Stimulated activated CD4-positive, alpha-beta T cell treated with anti-CD3 and anti-CD28 coated beads, Interleukin-4, amount 100 ng/mL, for 1 hour (primary cell): ENCODE measurements at places on chromosomes 5 and 9.

GRCh38 chr5:62082370-62082801, 223.6 kb upstream of the KIF2A start:
- no peak for DNase-seq

DNA sequence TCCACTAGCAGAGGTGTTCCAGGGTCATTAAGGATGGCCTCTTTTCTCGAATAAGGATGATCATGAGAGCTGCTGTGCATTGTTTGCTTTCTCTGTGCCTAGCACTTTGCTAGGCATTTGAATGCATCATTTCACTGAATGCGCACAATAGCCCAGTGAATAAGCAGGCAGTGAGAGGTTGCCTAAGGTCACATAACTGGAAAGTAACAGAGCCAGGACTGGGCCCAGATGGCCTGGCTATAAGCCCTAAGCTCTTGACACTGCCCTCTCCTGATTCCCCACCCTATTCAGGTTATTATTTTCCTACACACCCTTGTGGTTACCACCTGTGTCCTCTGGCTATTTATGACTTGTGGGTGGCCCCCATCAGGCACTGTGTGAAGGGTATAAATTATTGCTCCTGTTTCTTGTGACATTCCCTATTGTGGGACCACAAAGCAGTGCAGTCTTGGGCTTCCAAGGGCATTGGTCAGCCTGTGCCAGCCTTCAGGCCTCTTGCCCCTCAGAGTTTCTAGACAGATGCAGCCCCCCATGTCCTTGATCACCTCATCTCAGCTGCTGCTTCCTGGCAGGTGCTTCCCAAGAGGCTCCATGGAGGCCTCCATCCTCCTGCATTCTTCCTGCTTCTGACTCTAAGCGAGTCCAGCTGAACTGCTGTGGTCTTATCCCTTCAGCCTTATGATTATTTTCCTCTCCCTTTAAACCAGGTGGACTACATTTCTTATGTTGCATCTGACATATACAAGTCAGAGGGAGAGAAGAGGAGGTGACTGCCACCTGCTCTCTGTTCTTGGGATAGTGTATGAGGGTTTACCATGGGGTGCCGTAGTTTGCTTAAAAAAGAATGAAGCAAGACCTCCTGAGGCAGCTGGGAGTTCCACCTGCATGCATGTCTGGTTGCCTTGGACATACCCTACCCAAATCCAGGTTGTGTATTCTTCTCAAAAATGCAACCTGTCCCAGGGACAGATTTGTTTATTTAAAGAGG, 47.6 kb downstream of the ANGPTL2 start:
- no peak for DNase-seq

DNA sequence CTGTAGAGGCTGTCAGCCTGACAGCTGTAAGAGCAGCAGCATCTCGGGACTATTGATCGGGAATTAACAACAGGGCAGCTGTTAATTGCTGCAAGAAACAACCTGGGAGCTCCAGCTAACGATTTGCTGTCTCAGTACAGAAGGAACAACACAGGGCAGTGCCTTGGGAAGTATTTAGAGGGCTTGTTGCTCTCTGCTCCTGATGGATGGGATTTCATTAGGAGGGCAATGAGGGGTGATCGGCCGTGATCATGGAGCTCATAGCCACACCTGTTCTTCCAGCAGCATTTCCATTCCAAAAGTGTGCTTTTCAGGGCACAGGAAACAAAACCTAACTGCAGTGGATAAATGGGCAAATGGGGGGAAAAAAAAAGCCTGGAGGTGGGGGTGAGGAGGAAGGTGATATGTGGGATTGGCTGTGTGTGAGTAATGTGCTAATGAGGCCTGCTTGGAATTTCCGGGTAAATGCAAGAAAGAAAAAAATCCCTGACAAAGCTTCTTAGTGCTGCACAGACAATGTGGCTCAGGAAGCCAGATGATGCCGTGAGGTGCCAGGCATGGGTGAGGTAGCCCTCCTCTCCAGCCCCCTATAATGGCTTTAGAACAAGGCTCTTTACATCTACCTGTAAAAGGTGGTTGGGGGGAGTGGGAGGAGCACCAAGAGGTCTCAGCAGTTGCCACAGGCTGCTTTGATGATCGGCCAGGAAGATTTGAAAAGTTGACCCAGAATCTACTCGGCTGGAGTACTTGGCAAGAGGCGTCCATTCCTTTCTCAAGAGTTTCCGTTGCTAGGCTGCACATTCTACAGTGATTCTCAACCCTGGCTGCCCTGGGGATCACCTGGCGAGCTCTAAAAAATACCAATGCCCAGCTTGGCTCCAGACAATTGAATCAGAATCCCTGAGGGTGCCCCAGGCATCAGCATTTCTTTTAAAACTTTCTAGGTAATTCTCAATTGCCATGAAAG, 139.5 kb upstream of the KLF9 start:
- DNase-seq = no peak

DNA sequence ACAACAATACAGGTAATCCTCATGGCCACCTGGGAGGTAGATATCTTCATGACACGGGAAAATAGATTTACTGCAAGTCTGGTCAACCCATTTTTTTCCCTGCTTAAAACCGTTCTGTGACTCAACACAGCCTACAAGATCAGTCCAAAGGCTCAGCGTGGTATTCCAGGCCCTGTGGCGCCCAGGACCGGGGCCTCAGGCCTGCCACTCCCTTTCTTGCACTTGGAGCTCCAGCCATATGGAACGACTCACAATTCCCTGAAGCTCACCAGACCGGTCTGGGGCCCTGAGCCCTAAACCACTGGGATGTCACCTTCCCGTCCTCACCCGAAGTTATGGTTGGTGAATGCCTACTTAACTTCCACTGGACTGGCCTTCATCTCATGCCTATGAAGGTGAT, 6.5 kb upstream of the MLANA start:
- no peak for DNase-seq

GRCh38 chr9:101146508-101146907, 118.0 kb downstream of the PLPPR1 start:
- DNase-seq = no peak

DNA sequence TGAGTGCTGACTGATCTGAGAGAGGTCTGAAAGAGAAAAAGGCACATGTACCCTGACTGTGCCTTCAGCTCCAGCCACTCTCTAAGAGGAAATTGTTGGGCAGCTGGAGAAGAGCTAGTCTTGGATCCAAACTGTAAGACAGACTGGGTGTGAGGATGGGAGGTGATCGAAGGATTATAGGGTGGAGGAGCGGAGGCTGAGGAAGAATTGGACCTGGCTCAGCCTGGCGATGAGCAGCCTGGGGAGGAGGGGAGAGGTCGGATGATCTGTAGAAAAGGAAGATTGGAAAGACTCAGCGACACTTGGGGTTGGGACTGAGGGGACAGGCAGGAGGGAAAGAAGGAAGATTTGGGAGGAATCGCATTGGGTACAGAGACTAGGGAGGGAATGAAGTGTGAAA, 98.6 kb upstream of the SLC25A48 start:
- no peak for DNase-seq

DNA sequence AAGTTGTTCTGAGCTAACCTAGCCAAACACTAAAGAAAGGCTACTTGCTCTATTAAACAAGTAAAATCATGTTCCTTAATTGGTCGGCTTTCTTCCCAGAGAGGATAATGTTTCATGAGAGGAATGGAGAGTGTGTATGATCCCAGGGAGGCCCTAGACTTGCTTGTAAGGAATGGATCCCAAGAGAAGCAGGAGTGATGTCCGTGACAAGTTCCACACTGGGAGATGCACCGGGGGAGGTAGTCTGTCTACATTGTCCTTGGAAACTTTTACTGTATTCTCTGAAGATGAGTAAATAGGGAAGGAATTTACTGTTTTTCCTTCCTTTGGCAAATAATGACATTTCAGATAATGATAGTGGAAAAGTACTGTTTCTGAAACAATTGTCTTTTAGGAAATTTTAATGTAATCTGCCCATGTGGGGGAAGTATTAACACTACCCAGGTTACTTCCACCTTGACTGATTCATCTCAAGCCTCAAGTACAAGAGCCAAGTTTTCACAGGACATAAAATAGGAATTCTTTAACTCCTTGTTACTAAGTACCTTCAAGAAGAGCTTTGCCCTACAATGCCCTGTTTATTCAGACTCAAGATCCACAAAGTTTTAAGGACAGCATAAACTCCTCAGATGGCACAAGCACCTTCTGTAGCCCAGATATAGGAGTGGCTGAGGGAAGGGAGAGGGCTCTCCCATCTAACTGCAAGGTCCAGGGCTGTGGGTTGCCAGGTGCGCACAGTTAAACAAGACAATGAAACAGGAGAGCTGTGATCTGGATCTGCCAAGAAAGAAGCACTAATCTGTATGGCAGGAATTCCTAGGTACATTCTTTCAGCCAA, 152.1 kb downstream of the GNA14 start:
- no peak for DNase-seq

DNA sequence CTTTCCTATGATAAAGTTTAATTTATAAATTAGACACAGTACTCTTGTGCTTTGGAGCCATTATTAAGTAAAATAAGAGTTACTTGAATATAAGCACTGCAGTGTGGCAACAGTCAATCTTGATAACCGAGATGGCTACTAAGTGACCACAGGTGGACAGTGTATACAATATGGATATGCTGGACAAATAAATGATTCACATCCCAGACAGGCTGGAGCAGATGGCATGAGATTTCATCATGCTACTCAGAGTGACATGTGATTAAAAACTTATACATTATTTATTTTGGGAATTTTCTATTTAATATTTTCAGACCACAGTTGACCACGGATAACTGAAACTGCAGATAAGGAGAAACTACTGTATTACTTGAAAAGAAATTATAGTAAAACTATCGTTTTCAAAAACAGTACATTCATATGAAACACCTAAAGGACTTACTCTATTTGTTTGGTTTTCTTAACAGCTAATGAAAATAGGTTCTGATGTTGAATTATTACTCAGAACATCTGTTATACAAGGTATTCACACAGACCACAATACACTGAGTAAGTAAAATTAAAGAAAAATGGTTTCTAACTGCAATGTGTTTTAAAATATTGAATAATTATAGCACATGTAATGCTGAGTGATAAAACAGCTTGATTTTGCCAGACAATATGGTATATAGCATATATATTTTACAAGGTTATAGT, 16.0 kb downstream of the LYRM7 start:
- DNase-seq = no peak

- DNase-seq = no peak
These were observed 24.9 kb upstream of the CDC23 start for GRCh38 chr5:138238034-138238433.

DNA sequence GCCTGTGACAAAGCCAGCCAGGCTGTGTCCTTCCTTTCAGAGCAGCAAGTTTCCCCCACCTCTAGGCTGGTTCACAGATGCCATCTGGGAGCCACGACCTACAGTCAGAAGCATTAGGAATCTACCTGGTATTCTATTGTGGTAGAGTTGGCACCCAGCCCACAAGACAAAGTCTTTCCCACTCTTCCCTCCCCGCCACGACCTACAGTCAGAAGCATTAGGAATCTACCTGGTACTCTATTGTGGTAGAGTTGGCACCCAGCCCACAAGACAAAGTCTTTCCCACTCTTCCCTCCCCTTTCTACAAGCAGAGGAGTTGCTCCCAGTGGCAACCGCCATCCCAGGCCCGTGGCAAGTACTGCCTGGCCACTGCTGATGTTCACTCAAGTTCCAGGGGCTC, 157.8 kb upstream of the TNC start:
- DNase-seq = no peak

DNA sequence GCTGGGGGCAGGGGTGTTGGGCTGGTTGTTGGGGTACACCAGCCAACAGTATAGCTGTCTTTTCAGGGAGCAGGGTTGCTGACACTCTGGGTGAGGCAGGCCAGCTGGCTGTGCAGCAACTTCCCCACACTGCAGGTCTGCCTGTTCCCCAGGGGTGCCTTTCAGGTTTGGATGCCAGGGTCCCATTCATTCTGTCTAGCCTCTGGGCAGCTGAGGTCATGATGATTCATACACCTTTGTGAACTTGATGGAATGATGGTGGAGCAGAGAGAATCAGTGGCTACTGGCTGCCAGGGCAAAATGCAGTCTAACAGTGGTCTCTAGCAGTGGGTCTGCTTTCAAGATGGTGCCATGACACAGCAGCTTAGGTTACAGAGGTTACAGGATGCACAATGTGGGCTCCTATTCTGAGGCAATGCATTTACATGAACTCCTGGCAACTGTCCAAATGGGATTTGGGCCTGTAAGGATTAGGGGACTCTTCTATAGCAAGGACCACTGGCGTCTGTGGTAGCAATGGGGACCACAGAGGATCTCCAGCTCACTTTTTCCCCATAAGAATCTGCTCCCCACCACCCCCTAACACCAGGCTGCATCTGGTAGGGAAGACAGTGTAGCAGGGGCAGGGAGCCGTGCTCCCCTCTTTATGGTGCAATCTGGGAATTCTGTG, 103.7 kb downstream of the FEM1C start:
- no peak for DNase-seq

- DNase-seq = no peak
These were observed 31.2 kb upstream of the CEP120 start for GRCh38 chr5:123454259-123454911.

- no peak for DNase-seq
These were observed 461.3 kb downstream of the TMEM232 start for GRCh38 chr5:110265162-110265561.

DNA sequence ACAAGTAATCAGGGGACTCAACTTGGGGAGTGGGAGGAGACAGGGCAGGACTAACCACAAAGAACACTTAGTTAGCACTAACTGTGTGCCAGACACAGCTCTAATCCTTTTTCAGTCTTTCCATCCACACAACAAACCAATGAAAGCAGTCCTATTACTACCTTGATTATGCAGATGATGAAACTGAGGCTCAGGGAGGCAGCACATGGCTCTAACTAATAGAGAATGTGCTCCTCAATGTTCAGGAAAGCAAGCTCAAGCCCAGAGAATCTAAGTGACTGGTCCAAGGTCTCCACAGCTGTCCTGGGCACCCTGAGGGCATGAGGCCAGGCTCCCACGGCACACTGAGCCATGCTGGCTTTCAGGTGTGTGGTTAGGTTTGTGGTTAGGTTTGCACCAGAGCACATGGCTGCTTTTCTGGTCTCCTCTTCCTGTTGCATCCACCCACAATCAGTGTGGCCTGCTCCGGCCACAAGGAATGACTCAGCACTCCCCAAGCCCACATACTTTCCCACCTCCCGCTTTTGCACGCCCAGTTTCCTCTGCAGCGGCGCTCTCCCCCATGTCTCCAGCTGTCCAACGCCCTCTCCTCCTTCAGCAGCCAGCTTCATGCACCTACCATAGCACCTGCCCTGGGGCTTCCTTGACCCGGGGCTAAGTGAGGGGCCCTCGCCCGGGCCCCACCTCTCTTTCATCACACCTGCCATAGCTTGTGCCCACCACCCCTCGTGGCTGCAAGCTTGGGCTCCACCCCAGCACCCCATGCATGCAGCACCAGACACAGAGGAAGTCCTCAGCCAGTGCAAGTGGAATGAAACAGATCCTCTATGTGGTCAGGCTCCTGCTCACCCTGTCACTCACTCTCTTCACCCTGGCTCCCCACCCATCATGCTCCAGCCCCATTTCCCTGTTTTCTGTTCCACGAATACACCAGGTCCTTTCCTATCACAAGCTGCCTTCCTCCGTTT, 133.1 kb downstream of the GABBR2 start:
- no peak for DNase-seq
